ENCODE measurements at places on chromosomes 4 and X. TPM values are rescaled to one million over a fixed set of nuclear protein-coding genes. Genes with fewer than 3 reads are reported as not detected.

- H3K4me1 ChIP-seq: no peaks in the 10 kb centered on the region
- DNase-seq: no peak
- H3K4me3 ChIP-seq: no peak overlapping the region
- H3K36me3 ChIP-seq: no peaks in the 10 kb centered on the region
Measured at GRCh38 chrX:115591856-115592842, 31.2 kb downstream of the PLS3 start.

GRCh38 chrX:7318661-7319060, 170.7 kb upstream of the PUDP start:
- H3K27ac ChIP-seq: no peak overlapping the region
- no peaks in the 10 kb centered on the region for H3K36me3 ChIP-seq
- no peak overlapping the region for H3K4me3 ChIP-seq

GRCh38 chrX:108415146-108415545, 23.1 kb downstream of the COL4A6 start:
- H3K4me1 ChIP-seq: no peaks in the 10 kb centered on the region
- no peaks in the 10 kb centered on the region for H3K27me3 ChIP-seq
- no peaks in the 10 kb centered on the region for H3K36me3 ChIP-seq

DNA sequence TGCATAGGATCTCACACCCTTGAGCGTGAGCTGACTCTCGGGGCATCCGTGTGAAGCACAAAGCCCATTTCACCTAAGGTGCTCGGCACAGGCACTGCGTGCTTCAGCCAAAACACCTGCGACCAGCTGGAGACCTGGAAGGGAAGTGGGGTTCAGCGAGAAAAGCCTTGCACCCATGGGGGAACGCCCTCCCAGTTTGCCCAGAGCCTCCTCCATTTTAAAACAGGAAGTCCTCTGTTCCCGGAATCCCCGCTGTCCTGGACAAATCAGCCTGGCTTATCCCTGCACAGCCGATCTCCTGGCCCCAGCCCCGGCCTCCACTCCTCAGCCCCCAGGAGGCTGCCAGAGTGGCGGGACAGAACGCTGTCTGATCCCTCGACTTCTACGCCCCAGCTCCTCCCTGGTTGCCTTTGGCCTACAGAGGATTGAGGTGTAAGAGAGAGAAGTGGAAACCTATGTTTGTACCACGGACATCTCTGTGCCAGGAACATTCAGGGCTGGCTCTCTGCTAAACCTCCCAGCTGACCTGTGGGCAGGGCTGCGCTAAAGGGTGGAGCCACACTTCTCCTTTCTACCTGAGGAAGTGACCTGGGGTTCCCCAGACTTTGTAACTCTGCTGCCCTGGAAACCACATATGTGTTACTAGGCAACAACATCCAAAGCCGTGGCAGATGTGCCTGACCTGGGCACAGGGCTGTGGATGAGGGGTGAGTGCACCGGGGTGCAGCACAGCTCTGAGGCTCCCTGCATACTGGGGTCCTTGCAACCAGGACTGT, 3.8 kb upstream of the C4orf50 start:
- no peaks in the 10 kb centered on the region for H3K27me3 ChIP-seq
- no peaks in the 10 kb centered on the region for H3K4me1 ChIP-seq
- H3K4me3 ChIP-seq: no peak overlapping the region

DNA sequence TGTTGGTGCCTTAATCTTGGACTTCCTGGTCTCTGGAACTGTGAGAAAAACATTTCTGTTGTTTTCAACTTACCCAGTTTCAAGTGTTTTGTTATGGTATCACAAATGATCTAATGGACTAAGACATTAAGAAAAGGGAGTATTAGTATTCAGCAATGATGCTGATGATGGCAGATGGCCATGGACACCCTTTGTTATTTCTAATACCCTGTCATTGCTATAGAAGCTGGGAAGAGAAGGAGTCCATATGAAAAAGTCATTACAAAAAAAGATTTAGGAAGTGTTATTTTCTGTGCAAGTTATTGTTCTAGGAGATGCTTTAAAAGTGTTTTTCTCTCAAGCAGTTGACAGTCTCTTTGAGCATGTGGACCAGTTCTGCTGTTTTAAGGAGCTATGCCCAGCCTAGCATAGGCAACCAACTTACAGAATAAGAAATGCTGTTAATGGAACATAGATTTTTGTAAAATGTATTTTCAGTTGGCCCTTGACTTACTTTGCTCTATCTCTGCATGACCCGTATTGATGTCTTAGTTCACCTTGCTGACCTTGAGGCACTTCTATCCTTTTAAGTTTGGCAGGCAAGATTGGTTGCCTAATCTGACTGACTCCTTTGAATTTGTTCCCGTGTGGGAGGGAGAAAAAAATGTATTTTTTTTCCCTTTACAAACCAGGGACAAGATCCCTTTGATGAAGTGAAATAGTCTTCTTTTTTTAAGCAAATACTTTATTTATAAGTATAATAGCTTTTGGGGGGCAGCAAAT, 6.0 kb upstream of the AFP start:
- H3K4me3 ChIP-seq: no peak overlapping the region
- no peaks in the 10 kb centered on the region for H3K4me1 ChIP-seq
- no peaks in the 10 kb centered on the region for H3K36me3 ChIP-seq
- no peak for DNase-seq
- no peaks in the 10 kb centered on the region for H3K27me3 ChIP-seq
- no peak overlapping the region for H3K27ac ChIP-seq

DNA sequence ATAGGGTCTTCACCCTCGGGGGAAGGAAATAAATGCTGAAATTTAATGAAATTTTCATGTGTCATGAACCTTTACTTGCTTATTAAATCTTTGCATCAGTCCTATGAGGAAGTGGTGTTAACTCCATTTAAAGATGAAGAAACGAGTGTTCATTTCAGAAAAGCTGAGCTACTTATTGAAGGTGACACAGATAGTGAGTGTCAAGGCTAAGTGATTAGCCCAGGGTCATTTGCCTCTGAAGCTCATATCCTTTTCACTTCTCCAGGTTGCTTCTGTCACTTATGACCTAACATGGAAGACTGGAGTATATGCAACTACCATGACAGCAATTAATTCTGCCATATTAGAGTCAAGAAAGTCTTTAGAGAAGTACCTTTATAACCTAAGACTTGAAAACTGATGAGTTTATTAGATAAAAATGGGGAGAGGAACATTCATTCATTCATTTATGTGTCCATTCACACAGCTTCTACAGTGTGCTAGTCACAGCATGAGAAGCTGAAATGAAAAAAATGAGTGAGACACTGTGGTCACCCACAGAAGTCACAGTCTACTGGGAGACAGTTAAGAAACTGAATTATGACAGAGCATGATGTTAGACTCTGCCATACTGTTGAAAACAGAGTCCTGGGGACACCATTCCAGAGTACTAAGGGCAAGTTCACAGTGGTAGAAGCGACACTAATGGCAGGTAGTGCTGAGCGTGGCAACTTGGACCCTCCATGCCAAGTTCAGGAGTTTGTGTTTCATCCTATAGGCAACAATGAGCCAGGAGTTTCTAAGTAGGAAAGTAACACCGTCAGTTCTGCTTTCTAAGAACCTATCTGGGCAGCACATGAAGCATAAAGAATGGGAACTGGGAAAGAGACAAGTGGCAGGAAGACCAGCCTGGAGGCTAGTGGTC, 21.3 kb downstream of the ALPK1 start:
- H3K4me3 ChIP-seq: no peak overlapping the region
- H3K4me1 ChIP-seq: peaks cover 7% of the 10 kb centered on the region
- no peak for DNase-seq
- no peaks in the 10 kb centered on the region for H3K27me3 ChIP-seq
- no peak overlapping the region for H3K27ac ChIP-seq

- DNase-seq: no peak
- no peak overlapping the region for H3K27ac ChIP-seq
- H3K4me3 ChIP-seq: no peak overlapping the region
- no peaks in the 10 kb centered on the region for H3K36me3 ChIP-seq
- no peaks in the 10 kb centered on the region for H3K4me1 ChIP-seq
- no peaks in the 10 kb centered on the region for H3K27me3 ChIP-seq
Measured at GRCh38 chr4:98642991-98643426, 15.4 kb downstream of the TSPAN5 start.

The RNF175 gene
- not detected for total RNA-seq

The OPN1LW gene
- total RNA-seq: not detected

The CYLC1 gene
- total RNA-seq: not detected

All from upper lobe of left lung (tissue), 6 donors.